ENCODE measurements at places on chromosomes 1 and 21. TPM values are rescaled to one million over a fixed set of nuclear protein-coding genes. Genes with fewer than 3 reads are reported as not detected.

SHE gene
- 6.2 TPM for total RNA-seq

IRF6 gene
- 104 TPM for total RNA-seq

PRR9 gene
- not detected for total RNA-seq

ANGPTL7 gene
- total RNA-seq = 3.4 TPM

NMNAT1 gene
- total RNA-seq = 13.7 TPM

CD101 gene
- total RNA-seq = 2.8 TPM

RGS8 gene
- 0.03 TPM for total RNA-seq

KRTAP13-1 gene
- total RNA-seq = not detected

ZNF593OS gene
- total RNA-seq = 0.29 TPM

AMY1B gene
- total RNA-seq = not detected

OR14K1 gene
- not detected for total RNA-seq

STIL gene
- total RNA-seq = 2.7 TPM

YBEY gene
- 8.9 TPM for total RNA-seq

TINAGL1 gene
- total RNA-seq = 169 TPM

LIPI gene
- total RNA-seq = not detected

All from mucosa of gallbladder (tissue), 1 donor.